Epithelial cell of esophagus (primary cell): ENCODE measurements at places on chromosomes 3 and 15.

- DNase-seq = no peak
These were observed 20.8 kb downstream of the FBN1 start for GRCh38 chr15:48624700-48625099.

- no peak for DNase-seq
These were observed 2.7 kb downstream of the MTFMT start for GRCh38 chr15:65026756-65027155.

GRCh38 chr15:58505581-58505980 is 73.8 kb downstream of the LIPC start:
- no peak for DNase-seq

DNA sequence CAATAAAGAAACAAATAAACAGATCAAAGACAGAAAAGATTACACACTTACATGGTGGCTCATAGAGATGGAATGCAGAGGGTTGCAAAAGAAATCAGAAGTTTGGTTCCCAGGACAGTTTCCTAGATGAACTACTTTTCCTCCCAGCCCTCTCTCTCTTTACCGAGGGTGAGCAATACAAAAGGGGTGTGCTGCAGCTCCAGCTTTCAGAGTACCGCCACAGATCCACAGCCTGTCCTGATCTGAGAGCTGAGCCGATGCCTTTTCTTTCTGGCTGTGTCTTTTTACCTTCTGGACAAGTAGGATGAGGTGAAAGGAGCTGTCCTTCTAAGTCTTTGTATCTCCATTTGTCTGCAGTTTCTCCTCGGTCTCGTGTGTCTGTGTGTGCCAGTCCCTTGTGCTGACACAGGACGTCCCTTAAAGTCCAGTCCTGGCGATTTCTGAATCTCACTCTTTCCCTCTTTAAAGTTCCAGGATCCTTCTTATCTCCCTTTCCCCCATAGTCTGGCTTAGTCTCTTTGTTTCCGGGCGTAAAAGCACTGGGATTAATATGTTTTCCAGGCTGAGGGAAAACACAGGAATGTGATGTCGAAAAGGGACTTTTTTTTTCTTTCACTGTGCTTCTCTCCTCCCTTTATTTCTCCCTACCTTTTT is 540 bp downstream of the CCDC80 start:
- peak; percentile 91 for DNase-seq

GRCh38 chr15:43225201-43225949 is 4.6 kb upstream of the EPB42 start:
- peak; percentile 77 for DNase-seq

DNA sequence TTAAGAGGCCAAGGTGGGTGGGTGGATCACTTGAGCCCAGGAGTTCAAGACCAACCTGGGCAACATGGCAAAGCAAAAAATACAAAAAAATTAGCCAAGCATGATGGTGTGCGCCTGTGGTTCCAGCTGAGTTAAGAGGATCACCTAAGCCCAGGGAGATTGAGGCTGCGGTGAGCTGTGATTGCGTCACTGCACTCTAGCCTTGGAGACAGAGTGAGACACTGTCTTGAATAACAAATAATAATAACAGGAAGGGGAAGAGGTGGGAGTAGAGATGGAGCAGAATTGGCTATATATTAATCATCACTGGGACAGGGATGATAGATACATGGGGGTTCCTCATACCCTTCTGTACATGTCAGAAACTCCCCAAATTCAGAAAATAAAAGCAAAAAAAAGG is 23.8 kb upstream of the NMB start:
- peak; percentile 63 for DNase-seq

GRCh38 chr3:28699283-28699682 is 350.7 kb upstream of the AZI2 start:
- DNase-seq = peak; percentile 59

- DNase-seq = no peak
These were observed 713.2 kb downstream of the NLGN1 start for GRCh38 chr3:174110761-174111160.

DNA sequence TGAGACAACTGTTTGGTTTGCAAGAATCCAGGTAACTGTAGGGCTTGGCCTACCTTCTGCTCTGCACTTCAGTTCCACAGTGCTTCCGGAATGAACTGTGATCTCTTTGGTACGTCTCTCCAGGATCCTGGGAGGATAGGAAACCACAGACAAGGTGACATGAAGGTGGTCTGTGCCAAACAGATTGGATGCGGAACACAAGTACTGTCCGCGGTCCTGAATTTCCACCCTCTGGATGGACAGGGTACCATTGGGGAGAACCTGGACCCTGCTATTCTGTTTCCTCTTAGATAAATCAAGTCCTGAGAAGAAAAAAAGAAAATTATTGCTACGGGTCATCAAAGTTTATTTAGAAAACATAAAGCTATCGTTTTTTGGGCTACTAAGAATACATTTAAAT is 17.3 kb downstream of the IGSF10 start:
- peak; percentile 24 for DNase-seq

DNA sequence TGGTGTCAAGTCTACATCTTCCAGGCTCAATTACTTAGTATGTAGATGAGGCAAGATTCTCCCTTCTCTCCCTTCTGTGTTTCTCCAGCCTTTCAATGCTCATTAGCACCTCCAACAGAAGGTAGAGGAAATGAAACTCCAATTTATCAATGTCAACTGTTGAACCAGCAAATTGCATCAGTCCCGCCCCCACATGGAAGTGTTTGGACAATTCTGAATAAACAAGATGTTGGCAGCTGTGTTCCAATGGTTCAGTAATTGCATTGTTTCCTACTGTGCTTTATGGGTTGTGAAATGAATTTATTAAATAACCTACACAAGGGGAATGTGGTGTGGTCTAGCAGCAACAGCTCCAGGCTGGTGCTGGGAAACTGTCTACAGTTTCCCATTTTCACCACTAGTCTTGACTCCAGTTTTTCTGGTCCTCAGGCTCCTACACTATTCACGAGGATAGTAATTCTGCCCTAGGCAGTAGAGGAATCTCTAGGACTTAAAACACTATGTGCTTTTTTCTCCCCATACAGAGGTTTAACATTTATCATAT is 91.9 kb downstream of the MB21D2 start:
- peak; percentile 82 for DNase-seq

- no peak for DNase-seq
These were observed 955.0 kb upstream of the ALCAM start for GRCh38 chr3:104411757-104412156.

DNA sequence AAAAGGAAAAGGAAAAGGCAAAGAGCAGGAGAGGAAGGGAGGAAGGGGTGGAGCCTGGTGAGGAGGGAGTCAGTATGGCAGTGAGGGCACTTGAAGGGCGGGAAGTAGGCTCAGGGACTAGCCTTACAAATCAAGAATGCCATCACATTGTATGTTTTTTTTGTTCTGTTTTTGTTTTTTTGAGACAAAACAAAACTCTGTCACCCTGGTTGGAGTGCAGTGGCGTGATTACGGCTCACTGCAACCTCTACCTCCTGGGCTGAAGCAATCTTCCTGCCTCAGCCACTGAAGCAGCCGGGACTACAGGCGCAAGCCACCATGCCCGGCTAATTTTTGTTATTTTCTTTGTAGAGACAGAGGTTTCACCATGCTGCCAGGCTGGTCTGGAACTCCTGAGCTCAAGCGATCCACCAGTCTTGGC is 10.5 kb upstream of the PIK3CB start:
- no peak for DNase-seq

GRCh38 chr3:120820748-120821147 is 78.2 kb downstream of the GTF2E1 start:
- DNase-seq = no peak

DNA sequence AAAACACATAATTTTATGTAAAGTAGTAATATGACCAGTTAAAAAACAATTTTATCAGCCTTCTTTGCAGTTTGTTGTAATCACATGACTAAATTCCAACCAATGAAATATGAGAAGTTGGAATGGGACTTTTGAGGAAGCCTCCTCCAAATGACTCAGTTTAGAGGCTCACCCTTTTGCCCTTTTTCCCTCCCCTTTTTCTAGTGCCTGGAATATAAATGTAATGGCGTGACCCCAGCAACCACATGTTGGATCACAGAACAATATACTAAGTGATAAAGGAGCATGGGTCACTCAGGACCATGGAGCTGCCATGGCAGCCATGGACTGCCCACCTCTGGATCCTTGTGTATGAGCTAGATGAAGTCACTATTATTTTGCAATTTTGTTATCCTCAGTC is 48.8 kb upstream of the HEG1 start:
- DNase-seq = no peak

- DNase-seq = no peak
These were observed 86.7 kb downstream of the TBC1D5 start for GRCh38 chr3:17655743-17656142.

- no peak for DNase-seq
These were observed 119.3 kb downstream of the TMCO5A start for GRCh38 chr15:38053776-38054175.

DNA sequence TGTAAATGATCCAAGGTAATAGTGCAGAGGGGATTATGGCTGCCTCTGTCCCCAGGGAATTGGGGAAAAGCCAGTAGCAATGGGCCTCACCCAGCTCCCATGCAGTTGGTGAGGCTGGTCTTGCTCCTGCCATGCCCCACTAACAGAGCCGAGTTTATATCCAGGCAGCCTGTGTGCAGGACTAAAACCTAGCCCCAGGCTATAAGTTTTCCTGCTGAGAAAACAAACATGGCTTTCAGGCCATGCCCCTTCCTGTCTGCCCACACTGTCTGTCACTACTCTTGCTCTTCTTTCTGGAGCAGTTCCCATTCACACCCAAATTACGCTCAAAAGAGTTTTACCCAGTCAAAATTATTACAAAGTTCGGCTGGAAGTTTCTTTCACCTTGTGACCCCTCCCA is 73.5 kb upstream of the SPATA16 start:
- DNase-seq = no peak
